Activated T-cell treated with anti-CD3 and anti-CD28 coated beads, Interleukin-2, amount 50 U/mL, for 72 hours (primary cell): ENCODE measurements at places on chromosomes 5 and 9. TPM values are rescaled to one million over a fixed set of nuclear protein-coding genes. Genes with fewer than 3 reads are reported as not detected.

SNCAIP gene
- not detected for total RNA-seq

AGXT2 gene
- total RNA-seq, result not detected

NAIP gene
- 5.7 TPM for total RNA-seq

TYRP1 gene
- total RNA-seq, result not detected

S100Z gene
- 1.9 TPM for total RNA-seq

MUSK gene
- not detected for total RNA-seq

CHD1 gene
- total RNA-seq, result 67.4 TPM

EPB41L4A gene
- 2.0 TPM for total RNA-seq

RNF183 gene
- 0.69 TPM for total RNA-seq

LHX2 gene
- not detected for total RNA-seq

RETREG1 gene
- total RNA-seq, result 29.4 TPM

PHF24 gene
- total RNA-seq, result 1.00 TPM

SVEP1 gene
- not detected for total RNA-seq

DDX4 gene
- total RNA-seq, result 1.0 TPM

OGN gene
- total RNA-seq, result not detected

SPATA31A3 gene
- total RNA-seq, result not detected
